ENCODE measurements at places on chromosomes 3 and 15.

GRCh38 chr3:114436182-114436581 lies 142.4 kb downstream of the TIGIT start:
- DNase-seq = no peak

DNA sequence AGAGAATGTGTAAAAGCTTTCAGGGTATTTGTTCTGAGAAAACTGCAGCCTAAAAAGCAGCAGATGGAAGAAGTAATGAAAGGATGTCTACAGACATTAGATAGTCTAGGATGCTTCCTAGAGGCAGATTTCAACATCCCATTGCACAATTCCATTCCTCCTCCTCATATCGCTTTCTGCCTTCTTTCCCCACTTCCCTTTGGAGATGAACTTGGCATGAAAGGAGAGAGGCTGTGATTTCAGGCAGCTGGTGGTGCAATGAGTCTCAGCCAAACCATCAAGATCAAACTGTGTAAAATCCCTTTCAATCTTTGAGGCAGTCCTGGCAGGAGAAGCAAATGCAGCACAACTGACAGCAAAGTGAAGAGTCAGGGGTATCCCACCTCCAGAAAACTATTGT lies 438.7 kb upstream of the KCNMB2 start:
- no peak for DNase-seq

GRCh38 chr15:31145271-31145911 lies 43.9 kb upstream of the TRPM1 start:
- no peak for DNase-seq

DNA sequence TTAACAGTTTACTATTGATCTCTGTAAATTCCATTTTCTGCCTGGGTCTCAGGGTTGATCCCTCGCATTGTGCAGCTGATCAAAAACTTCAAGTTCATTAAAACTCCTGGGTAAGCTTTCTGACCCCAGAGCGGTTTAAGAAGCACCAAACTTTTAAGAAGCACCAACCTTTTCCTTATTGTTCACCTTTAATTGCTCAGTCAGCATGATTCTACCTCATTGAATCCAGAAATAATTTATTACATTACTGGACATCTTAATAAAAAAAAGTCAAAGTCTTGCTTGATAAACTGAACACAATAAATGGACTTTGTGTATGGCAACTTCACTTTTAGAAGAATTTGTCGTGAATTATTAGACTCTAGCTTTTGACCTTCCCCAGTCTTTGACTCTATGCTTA lies 46.9 kb downstream of the HDGFL3 start:
- no peak for DNase-seq

DNA sequence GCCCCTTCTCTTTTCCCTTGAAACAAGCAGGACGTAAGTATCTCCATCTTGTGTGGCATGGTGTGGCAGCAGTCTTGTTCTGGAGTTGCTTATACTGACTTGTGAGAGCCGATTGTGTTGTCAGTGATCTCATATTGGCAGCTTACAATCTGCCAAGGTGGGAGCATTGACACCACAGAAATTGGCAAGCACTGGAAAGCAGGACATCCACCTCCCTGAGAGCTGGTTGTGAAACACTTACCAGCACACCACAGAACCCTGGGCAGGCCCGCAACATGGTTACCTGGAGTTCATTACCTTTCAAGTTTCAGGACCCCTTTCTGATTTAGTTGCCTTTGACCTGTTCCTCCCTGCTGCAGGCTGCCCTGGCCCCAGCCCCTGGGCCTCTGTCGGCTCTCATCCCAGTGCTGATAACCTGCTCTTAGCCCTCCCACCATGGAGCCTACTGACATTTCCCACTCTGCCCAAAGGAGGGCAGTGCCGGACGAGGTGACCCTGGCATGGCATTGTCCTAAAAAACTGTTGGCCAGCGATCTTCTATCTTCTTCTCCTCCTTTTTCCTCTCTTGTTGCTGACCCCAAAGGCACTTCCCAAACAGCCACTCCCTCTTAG lies 10.6 kb upstream of the ATP2B2 start:
- DNase-seq = no peak

All from SW 1271 (cell line).